ENCODE measurements at places on chromosomes 6 and 20.

DNA sequence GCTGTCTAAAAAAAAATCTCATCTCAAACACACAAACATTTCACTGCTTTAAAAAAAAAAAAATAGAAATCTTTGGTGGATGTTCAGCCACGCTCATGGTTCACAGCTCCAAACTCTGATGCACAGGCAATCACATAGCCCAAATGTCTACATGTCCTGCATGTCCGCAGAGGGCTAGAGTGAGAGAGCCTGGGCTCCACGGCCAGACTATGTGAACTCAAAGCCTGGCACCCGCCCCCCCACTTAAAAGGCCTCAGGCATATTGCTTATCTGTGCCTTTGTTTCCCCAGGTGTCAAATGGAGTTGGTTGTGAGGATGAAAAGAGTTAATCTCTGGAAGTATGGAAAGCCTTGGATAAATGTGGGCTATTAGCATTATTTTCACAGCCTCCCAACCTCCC lies 10.5 kb upstream of the PTGIS start:
- DNase-seq: no peak

GRCh38 chr6:108166664-108167448 lies 1.0 kb downstream of the NR2E1 start:
- DNase-seq: no peak

- no peak for DNase-seq
Observed at GRCh38 chr6:21327326-21328112, 266.0 kb upstream of the SOX4 start.

GRCh38 chr6:41671376-41671775 lies 33.1 kb downstream of the MDFI start:
- no peak for DNase-seq

- DNase-seq: peak; percentile 18
Observed at GRCh38 chr20:19706463-19706862, 51.6 kb upstream of the RIN2 start.

GRCh38 chr20:7015257-7015656 lies 247.8 kb downstream of the BMP2 start:
- DNase-seq: no peak

DNA sequence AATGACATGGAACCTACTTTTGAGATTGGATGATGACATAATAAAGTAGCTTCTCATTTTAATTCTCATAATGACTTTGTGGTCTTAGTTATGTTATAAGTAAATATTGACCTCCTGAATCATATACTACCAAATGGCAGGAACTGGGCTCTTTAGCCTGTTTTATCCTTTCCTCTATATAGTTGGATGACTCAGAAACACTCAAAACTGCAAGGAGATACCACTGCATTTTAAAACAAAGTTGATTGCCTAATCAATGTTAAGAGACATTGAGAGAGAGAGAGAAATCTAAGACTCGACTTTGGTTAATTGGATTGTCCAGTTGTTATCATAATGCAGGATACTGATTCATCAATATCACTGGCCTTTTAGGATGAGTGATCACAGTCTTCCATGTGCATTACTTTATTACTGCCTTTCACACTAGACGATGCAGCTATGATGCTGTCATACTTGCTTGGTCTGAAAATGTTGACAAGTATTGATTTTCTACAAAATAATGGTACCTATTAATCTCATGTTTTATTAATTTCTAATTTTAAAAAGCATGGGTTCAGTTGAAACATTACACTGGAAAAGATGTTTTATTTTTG lies 320.0 kb downstream of the NKAIN2 start:
- DNase-seq: no peak

DNA sequence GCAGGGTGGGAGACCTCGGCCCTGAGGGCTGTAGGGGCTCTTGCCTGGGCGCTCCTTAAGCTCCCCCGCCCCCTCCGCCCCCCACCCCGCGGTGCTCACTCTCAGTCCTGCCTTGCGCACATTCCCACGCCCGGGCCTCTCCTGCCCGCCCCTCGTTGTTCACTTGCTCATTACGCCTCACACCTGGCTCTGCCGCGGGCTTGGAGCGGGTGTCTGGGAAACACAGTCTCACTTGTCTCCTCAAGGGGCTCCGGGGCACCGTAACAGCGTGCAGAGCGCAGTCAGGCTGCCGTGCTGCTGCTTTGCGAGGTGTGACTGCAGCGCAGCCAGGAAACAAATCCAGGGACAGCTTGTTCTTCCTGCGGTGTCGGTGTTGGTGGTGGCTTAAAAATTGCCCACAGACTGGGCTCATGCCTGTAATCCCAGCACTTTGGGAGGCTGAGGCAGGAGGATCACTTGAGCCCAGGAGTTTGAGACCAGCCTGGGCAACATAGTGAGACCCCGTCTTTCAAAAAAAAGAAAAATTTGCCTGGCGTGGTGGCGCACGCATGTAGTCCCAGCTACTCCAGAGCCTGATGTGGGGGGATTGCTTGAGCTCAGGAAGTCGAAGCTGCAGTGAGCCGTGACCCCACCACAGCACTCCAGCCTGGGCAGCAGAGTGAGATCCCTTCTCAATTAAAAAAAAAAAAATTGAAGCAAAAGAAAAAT lies 4.6 kb downstream of the NPBWR2 start:
- DNase-seq: no peak

DNA sequence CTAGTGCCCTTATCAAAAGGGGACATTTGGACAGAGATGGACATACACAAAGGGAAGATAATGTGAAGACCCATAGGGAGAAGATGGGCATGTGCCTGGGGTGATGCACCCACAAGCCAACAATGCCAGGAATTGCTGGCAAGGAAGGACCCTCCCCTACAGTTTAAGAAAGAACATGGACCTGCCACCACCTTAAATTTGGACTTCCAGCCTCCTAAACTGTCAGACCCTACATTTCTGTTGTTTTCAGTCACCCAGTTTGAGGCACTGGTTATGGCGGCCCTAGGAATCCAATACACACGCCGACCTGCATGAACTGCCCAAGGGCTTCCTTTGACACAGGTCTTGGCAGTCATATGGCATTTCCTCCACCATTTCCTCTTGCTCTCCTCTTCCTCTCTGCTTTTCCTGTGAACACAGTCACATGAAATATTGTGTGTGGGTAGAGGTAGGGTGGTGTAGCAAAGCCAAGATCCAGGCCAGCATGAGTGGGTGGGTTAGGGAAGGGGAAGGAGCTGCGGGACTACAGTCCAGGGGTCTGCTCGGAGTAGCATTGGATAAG lies 115.6 kb downstream of the ZDHHC14 start:
- DNase-seq: no peak

GRCh38 chr6:157596461-157596860 lies 215.5 kb downstream of the ZDHHC14 start:
- no peak for DNase-seq

GRCh38 chr6:152223636-152224035 lies 413.5 kb downstream of the SYNE1 start:
- no peak for DNase-seq

DNA sequence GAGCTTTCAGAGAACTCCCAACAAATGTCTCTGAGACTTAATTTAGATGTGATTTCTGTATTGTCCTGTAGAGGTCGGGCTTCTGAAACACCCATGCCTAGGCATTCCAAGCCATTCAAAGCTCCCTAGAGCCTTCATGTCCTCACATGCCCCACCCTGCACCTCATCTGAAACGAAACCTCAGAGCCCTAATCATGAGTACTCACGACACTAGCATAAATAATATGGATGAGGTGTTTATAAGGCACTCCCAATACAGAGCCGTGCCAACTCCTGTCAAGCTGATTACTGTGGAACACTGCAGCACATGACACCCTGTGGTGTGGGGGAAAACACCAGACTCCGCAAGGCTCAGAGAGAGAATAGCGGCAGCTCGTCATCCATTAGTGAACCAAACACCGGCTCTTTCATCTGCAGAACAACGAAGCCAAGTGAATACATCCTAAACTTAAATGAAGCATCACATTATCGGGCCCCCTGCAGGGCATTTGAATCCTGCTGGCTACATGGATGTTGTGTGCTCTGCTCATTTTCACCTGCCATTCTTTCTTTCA lies 83.8 kb downstream of the FNDC1 start:
- DNase-seq: no peak

- DNase-seq: no peak
Observed at GRCh38 chr6:86913795-86914194, 23.5 kb upstream of the HTR1E start.

- peak; percentile 16 for DNase-seq
Observed at GRCh38 chr6:124961777-124962638, at the start of gene RNF217. Gene RNF217 (plus strand): TSS chr6:124962437. CDS start chr6:124962545, 108 bp downstream.

- DNase-seq: no peak
Observed at GRCh38 chr20:32110173-32110704, 725 bp downstream of the TM9SF4 start.

GRCh38 chr6:114334237-114334636 lies 8.6 kb downstream of the HS3ST5 start:
- no peak for DNase-seq

GRCh38 chr20:61041481-61041880 lies 210.6 kb upstream of the CDH4 start:
- no peak for DNase-seq

GRCh38 chr6:152595499-152595898 lies 41.7 kb downstream of the SYNE1 start:
- no peak for DNase-seq

GRCh38 chr6:87905101-87905641 lies 142.5 kb upstream of the SPACA1 start:
- peak; percentile 55 for DNase-seq

DNA sequence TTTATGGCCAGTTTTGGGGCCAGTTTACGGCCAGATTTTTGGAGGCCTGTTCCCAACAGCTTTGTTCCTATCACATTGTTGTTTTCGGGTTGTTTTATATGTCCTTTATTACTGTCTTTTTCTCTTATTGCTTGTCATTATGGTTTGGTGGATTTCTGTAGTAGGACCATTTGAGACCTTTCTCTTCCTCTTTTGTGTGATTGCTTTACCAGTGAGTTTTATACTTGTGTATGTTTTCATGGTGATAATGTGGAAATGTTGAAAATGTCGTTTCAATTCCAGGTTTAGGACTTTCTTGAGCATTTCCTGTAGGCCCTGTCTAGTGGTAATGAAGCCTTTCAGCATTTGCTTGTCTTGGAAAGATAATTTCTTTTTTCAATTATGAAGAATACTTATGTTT lies 17.8 kb downstream of the HLA-B start:
- DNase-seq: no peak

DNA sequence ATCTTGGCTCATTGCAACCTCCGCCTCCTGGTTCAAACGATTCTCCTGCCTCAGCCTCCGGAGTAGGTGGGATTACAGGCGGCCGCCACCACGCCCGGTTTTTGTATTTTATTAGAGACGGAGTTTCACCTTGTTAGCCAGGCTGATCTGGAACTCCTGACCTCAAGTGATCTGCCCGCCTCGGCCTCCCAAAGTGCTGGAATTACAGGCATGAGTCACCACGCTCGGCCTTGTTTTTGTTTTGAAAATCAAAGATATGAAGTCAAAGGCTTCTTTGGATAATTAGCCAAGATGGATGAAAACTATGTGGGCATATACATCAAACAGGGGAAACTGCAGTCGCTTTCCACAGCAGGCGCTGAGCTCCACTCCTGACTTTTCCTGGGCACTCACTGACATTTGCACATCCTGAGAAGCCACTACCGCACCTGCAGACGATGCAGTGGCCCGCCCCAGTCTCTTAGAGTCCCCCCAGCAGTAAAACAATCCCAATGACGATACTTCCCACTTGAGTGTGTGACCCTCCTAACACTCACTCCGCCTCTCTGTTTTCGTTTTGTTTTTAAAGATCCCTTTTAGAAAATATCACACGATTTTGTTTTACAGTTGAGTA lies 44.1 kb downstream of the GJA1 start:
- no peak for DNase-seq

- no peak for DNase-seq
Observed at GRCh38 chr6:106547601-106548453, 81.5 kb downstream of the RTN4IP1 start.

DNA sequence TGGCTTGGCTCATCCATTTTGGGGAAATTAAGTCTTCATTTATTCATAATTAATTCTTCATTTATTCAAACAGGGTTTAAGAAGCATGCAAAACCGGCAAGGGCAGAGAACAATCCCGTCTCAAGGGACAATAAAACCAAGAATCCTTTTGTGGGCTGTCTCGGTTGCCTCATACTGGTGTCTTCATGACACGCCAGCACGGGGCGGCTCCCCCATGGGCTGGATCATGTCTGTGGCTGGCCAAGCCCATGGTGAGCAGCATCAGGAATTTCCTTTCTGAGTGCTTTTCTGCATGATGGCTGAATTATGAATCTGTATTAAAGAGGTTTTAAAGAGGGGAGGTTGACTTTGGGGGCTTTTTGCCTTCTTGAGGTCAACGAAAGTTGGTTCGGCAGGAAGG lies 38.3 kb upstream of the DUSP22 start:
- DNase-seq: no peak

GRCh38 chr20:6583134-6583738 lies 184.2 kb upstream of the BMP2 start:
- DNase-seq: no peak

- DNase-seq: no peak
Observed at GRCh38 chr20:22312744-22313346, 271.5 kb downstream of the FOXA2 start.

GRCh38 chr6:159760602-159761057 lies 1.2 kb upstream of the ACAT2 start:
- DNase-seq: no peak

DNA sequence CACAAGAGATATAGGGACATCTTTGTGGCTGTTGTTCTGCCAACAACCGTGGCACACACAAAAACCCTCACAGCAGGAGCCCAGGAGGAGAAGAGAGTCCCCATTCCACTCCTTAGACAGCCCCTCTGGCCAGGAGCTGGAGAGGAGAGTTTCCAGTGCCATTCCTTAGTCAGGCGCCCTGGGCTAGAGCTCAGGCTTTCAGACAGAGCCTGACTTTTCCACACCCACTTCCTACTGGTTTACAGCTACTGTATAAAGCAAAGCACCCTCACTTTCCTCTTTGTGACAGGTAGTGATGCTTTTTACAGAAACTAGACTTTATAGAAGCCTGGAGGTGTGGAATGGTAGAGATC lies 145.9 kb downstream of the SYCP2 start:
- no peak for DNase-seq

- no peak for DNase-seq
Observed at GRCh38 chr6:144633886-144634285, 348.8 kb downstream of the UTRN start.

GRCh38 chr20:62561182-62561581 lies 81.1 kb upstream of the SLCO4A1 start:
- DNase-seq: no peak

GRCh38 chr6:37913210-37913609 lies 93.7 kb downstream of the ZFAND3 start:
- no peak for DNase-seq

GRCh38 chr6:3913077-3913957 lies 64.1 kb downstream of the FAM50B start:
- DNase-seq: no peak

DNA sequence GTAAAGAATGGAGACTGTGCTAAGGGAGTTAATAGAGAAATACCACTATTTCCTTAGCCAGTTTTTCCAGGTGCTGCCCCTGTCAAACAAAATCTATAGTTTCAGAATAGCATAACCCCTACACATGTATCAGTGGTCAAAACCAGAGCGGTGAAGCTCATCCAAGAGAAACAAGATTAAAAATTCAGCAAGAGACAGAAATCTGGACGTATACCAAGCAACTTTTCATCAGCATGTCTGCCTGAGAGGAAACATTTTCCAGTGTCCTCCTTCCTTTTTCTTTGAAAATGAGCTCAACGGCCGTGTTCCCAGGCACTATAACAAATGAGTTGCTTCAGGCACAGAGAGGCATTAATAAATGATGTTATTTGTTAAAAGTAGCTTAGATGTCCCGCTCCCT lies 416.5 kb downstream of the BCKDHB start:
- DNase-seq: no peak

Measured in GM06990 (cell line).